ENCODE measurements at places on chromosomes 6 and 20. TPM values are rescaled to one million over a fixed set of nuclear protein-coding genes. Genes with fewer than 3 reads are reported as not detected.

Gene KIFC1
- total RNA-seq = 14.5 TPM

Gene HLA-B
- total RNA-seq = 87.9 TPM

Gene CGA
- total RNA-seq = 6.3 TPM

Gene RREB1
- 12.4 TPM for total RNA-seq

Gene SLC17A3
- total RNA-seq = not detected

Measured in GM23248 (cell line).